Suppressor macrophage (primary cell): ENCODE measurements at places on chromosomes 3 and 15.
A peak's percentile ranks its signal among the peaks of the same experiment; 100 is the strongest.

GRCh38 chr3:160449636-160450598 is at the start of gene TRIM59:
Gene TRIM59 (minus strand): TSS chr3:160449786. CDS start chr3:160439183, 10,603 bp downstream.
- DNase-seq = peak; percentile 94

DNA sequence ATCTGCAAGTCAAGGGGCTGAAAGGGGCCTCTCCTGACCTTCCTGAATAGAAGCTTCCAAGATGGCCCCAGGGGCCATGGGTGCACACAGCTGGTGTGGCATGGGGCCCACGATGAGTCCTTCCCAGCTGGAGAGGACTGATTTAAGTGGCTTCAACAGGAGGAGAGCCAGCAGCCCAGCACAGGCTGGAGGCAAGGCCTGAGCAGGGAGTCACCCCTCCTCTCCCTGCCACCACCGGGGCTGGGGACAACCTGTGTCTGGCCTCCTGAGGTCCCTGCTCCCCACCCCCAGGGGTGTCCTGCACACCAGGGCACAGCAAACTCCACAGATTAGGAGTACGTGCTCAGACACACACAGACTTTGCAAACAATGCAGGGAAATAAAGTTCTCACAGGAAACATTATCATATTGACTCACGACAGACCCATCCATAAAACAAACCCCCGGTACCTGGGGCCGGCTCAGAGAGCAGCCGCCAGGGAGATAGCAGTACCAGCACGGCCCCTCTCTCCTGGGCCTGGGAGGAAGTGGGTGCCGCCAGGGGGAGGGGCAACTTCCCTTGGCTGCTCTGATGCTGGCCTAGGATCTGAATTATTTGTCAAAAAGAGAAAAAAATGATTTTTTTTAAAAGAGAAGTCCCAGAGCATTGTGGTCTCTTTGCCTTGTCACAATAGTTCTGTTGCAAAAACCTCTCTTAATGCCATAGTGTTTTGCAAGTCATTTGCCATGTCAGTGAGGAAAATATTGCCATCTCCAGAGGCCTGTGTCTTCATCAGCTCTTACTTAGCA is 21.9 kb upstream of the TSEN2 start:
- peak; percentile 71 for DNase-seq

DNA sequence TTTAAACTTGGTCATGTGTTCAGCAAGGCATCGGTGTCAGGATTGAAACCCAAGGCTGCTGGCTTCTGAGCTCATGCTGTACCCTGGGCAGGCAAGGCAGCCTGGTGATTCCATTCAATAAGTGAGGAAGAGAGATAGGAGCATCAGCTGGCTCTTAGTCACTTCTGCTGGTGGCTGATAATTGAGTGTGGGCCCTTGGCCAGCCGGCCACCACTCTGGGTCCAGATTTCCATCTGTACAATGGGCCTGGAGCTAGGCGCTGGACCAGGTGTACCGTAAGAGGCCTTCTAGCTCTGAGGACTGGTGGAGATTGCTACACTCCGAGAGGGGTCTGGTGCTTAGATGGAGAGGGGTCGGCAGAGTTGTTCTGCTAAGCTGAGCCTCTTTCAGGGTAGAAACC is 4.3 kb downstream of the CD276 start:
- DNase-seq = peak; percentile 63

- DNase-seq = no peak
Observed at GRCh38 chr15:99970891-99971430, 237.7 kb upstream of the LYSMD4 start.

DNA sequence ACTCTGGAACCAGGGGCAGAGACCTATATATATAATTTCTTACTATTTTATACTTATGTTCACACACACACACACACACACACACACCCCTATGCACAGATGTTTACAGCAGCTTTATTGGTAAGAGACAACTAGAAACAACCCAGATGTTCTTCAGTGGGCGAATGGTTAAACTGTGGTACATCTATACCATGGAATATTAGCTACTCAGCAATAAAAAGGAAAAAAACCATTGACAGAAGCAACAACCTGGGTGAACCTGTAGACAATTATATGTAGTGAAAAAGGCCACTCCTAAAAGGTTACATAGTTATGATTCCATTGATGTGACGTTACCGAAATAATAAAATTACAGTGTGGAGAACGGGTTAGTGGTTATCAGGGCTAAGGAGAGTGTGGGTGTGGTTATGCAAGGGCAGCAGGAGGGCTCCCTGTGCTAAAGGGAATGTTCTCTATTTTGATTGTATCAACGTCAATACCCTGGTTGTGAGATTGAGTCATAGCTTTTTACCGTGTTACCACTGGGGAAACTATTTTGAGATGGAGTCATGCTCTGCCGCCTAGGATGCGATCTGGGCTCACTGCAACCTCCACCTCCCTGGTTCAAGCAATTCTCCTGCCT is 85.5 kb downstream of the FLNB start:
- peak; percentile 67 for DNase-seq

DNA sequence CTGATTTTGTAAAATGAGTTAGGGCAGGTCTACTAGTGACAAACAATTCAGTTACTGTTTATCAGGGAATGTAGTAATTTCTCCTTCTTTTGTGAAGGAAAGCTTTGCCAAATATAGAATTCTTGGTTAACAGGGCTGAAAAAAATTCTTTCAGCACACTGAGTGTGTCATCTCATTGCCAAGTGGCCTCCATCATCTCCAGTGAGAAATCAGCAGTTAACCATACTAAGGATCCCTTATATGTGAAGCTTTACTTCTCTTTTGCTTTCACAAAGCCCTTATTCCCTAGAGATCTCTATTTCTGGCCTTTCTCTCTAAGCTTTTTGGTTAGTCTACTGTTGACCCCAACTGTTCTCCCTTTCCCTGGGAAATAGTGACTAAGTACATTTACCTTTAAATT is 269.1 kb downstream of the SCAPER start:
- no peak for DNase-seq

GRCh38 chr15:89043031-89044002 is 44.9 kb upstream of the ABHD2 start:
- no peak for DNase-seq

GRCh38 chr15:88401996-88402656 is 65.1 kb downstream of the MRPL46 start:
- DNase-seq = no peak

GRCh38 chr3:109241459-109242186 is 74.7 kb downstream of the DPPA2 start:
- DNase-seq = no peak

DNA sequence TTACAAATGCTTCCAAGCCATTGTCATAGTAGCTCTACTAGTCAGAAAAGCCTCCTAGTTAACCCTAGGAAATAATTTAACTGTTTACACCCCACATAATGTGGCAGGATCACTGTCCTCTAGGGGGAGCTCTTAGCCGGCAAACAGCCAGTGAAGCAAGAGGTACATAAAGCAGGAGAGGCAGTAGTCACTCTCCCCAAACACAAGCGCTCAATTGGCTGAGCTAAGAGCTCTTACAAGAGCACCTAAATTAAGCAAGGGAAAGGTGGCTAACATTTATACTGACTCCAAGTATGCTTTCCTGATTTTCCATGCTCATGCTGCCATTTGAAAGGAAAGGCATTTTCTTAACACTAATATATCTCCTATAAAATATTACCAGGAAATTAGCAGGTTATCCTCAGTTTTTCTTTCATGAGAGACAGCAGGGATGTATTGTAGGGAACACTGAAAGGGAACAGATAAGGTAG is 37.6 kb downstream of the NCEH1 start:
- peak; percentile 86 for DNase-seq

DNA sequence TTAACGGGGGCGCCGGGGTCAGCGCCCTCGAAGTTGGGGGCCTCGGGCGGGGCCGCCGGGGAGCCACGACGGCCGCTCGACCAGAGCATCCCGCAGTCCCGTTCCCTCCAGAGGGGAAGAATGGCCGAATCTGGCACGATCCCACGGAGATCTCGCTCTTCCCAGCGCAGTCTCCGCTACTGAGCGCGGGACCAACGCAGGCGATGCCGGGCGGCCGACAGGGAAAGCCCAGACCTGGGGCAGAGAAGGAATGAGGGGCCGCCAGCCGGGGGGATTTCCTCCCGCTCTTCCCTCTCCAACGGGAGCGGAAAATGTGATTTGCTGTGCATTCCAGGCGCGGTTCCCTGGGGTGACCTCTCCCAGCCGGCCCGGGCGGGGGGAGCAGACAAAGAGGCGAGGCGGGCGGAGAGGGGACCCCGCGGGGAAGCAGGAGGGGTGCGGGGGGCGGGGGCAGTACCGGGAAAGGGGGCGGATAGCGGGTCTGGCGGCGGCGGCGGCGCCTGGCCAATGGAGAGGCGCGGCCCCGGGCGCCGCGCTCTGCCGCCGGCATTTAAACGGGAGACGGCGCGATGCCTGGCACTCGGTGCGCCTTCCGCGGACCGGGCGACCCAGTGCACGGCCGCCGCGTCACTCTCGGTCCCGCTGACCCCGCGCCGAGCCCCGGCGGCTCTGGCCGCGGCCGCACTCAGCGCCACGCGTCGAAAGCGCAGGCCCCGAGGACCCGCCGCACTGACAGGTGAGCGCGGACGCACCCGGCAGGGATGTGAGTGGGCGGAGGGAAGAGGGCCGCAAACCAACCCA is at the start of gene GREM1:
Gene GREM1, plus strand, starts transcription at position 579 of the 801 bp plus-strand sequence. CDS start 12,687 bp downstream, outside the sequence.
- DNase-seq = no peak

- DNase-seq = no peak
Observed at GRCh38 chr15:90884719-90885431, 571 bp downstream of the FES start.

- DNase-seq = no peak
Observed at GRCh38 chr3:47491777-47492176, 16.0 kb upstream of the SCAP start.

GRCh38 chr3:177835917-177836316 is 638.6 kb upstream of the TBL1XR1 start:
- DNase-seq = no peak

DNA sequence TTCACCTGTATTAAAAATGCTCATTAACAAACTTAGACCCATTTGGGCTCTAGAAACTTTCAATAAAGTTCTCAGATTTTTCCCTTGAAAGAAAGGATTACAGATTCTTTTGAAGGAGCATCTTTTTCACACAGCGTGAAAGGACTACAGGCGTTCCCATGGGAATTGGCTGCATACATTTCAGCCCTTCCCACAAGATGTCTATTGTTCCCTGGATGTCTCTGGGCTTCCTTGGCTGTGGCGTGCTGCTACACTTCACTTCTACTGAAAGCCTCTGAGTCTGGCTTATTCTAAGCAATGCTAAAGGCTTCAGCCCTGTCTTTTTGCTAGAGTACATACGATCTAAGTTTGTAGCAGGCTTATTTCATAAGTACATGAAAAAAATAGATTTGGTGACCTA is 1.4 kb downstream of the VEPH1 start:
- no peak for DNase-seq

GRCh38 chr3:153601374-153601853 is 439.4 kb downstream of the RAP2B start:
- no peak for DNase-seq

- no peak for DNase-seq
Observed at GRCh38 chr3:56917361-56918110, 115.8 kb upstream of the ARHGEF3 start.

- DNase-seq = no peak
Observed at GRCh38 chr3:195001261-195001660, 269.7 kb downstream of the XXYLT1 start.

- DNase-seq = no peak
Observed at GRCh38 chr15:66004618-66005262, 135.4 kb downstream of the RAB11A start.

GRCh38 chr3:102024270-102024904 is 175.1 kb downstream of the NFKBIZ start:
- DNase-seq = no peak

DNA sequence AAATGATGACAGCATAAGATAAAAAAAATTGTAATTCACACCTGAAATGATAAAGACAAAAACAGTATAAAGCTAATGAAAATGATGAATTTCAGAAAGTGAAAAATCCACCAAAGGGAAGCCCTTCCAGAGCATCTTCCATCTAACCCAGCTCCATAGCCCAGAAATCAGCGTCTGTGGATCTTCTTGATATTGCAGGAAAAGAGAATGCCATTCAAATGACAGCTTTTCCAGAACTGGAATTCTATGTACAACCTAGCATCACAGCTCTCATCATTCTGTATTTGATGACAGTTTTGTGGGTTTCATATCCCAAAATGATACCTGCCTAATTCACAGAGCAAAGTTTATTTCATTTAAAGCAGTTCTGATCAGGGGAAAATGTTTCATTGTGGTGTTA is 267.3 kb downstream of the FHIT start:
- no peak for DNase-seq

DNA sequence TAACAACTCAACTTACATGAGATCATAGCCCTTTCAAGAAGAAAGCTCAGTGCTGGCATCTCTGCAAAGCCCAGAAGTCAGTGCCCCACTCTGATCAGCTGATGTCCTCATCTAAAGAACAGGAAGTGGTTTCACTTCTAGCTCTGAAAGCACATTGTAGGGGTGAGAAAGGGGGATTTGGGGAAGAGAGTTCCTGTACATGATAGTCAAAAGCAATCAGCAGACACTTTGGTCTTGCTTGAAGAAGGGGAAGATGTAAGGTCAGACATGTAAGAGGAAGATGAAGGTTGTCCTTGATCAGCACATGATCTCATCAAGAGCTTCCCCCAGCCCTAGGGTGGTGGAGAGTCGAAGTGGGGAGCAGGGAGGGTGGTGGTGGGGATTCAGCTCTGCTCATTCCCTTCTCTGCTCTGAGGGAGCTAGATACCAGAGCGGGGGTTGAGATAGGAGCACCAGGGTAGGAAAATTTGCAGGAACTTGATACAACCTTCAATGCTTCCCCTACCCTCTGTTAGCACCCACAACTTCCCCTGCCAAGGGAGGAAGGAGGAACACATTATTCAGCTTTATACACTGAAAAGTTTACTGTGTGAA is 76.4 kb upstream of the ETV5 start:
- DNase-seq = peak; percentile 88

GRCh38 chr3:158107605-158108444 is 1.6 kb upstream of the SHOX2 start:
- DNase-seq = no peak

DNA sequence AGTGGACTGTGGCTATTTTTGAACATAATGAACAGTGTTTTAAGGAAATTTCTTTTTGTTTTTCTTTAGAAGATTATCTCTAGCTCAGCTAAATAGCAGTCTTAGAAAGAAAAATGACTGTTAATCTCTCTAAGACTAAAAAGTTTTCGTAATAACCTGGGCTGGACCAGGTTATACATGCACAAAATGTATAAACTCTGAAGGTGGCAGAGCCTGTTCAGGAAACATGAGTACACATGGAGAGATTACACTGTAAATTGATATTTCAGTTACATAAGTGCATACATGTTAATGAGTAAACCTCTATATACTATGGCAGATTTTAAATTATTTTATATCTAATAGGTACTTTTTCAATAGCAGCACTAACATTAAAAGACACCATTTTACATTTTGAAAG is 258.2 kb upstream of the CFAP20DC start:
- DNase-seq = no peak

- peak; percentile 32 for DNase-seq
Observed at GRCh38 chr3:25582242-25582641, 82.5 kb downstream of the TOP2B start.

GRCh38 chr15:78204351-78205309 is 29.7 kb downstream of the ACSBG1 start:
- no peak for DNase-seq

- DNase-seq = no peak
Observed at GRCh38 chr3:151960961-151961580, 87.6 kb downstream of the SUCNR1 start.

- DNase-seq = no peak
Observed at GRCh38 chr3:151014501-151015018, 42.0 kb upstream of the CLRN1 start.
